ENCODE measurements at places on chromosomes 7 and 10. TPM values are rescaled to one million over a fixed set of nuclear protein-coding genes. Genes with fewer than 3 reads are reported as not detected.

ZNF394 gene
- total RNA-seq: 22.9 TPM

- no peak for DNase-seq
These were observed 77.5 kb upstream of the HABP2 start for GRCh38 chr10:113475381-113475807.

MBLAC1 gene
- 2.7 TPM for total RNA-seq

- no peak for DNase-seq
These were observed 5.7 kb upstream of the PON2 start for GRCh38 chr7:95440394-95441038.

- DNase-seq: no peak
These were observed 8.1 kb downstream of the ADAP1 start for GRCh38 chr7:946256-946996.

- no peak for DNase-seq
These were observed 3.4 kb downstream of the EVX1 start for GRCh38 chr7:27245798-27246691.
